ENCODE measurements at places on chromosomes 4 and X.

DNA sequence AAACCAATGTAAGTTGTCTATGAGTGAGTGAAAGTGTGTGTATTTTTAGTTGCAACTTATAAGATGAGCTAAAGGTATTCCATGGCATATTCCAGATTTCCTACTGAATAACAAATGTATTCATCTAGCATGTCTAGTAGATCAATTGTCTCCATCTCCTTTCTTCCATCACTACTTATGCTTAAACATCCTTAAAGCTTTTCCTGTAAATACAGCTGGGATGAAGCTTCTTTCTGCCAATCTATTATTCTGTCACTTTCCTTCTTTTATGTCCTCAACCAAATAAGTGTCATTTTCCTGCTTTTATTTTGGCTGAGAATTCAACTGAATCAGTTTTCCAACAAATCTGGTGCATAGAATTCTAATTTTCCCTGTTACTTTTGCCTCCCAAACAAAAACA, 136.3 kb downstream of the COL25A1 start:
- no peak for DNase-seq

DNA sequence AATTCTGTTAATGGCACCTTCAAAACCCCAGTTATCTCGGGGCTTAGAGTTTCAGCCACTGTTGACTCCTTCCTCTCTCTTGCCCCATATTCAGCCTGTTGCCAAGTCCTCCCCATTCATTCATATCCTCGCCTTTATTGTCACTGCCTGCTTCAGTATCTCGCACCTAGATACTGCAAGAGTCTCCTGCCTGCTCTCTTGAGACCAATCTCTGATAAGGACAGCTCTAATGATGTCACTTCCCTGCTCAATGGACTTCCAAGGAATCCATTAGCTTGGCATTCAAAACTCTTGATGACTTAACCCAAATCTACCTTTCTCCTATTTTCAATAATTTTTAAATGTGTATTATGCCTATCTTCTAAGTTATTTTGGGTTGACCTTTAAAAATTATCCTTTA, 1.1 kb upstream of the UBE2A start:
- no peak for DNase-seq

DNA sequence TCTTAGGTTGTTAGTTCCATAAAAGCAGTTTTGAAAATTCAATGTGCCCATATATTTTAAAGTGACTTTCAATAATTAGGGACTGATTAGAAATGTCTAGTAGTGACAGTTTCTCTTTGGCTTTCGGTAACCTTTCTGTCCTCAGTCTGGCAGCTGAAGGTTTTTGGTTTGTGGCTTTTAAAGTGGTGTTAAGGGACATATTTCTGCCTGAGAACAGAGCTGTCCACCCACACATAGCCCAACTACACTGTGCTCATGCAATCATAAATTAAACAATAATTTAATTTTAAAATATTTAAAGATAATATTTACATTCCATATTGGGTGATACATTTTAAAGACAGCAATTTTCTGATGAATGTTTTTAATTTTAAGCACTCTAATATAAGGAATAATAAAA, 335.0 kb upstream of the TENM3 start:
- DNase-seq = no peak

DNA sequence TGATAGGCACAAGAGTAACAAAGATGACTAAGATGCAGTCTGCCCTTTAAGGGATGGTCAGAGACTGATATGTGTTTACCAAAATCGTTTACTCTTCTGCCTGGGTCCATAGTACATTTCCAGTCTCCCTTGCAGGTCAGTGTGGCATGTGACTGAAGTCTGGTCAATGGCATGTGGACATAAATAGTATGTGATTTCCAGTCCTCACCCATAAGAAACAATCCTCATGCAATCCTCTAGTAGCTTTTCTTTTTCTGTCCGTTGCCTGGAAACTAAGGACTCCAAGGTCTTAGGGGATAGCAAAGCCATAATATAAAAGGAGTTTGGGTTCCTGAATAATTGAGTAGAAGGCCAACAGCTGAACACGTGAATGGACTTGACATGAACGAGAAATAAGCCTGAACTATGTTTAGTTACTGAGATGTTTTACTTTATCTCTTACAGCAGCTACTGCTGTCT, 1.1 kb downstream of the SLC9B2 start:
- DNase-seq = no peak

DNA sequence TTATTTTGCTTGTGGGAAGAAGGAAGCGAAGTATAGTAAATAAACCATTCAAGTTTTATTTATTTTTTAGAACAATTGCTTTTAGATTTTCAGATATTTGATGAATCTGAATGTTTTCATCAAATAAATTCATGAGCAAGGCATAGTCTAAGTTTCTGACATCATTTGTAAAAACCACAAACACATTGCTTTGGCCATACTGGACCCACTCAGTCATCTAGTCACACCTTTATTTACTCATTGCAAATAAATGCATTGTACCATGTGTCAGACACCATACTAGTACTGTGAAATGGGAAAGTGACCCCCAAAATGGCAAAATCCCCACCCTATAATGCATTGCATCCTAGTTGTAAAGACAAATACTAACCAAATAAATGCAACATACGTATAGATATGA, 449.1 kb upstream of the SMIM31 start:
- DNase-seq = no peak

GRCh38 chrX:154378059-154378798, 866 bp upstream of the EMD start:
- DNase-seq = no peak

GRCh38 chr4:9703391-9703790, 78.0 kb upstream of the DRD5 start:
- peak; percentile 83 for DNase-seq

DNA sequence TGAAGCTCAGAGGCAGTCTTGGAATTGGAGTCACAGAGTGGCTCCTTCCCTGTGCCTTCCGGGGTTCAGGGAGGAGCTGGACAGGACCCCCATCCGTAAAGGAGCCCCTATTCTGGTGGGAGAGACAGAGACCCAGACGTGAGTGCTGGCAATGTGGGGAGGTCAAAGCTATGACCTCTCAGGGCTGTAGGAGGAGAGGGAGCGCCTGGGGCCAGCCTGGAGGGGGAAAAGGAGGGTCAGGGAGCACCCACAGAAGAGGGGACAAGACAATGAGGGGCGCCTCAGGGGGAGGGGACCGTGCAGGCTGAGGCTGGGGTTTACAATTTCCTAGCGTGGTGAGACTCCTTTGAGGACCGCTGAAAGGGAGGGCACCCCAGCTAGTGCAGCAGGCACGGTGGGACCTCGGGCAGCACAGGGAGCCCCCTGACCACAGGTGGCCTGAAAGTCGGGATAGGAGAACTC, 97.9 kb upstream of the LRPAP1 start:
- DNase-seq = no peak

DNA sequence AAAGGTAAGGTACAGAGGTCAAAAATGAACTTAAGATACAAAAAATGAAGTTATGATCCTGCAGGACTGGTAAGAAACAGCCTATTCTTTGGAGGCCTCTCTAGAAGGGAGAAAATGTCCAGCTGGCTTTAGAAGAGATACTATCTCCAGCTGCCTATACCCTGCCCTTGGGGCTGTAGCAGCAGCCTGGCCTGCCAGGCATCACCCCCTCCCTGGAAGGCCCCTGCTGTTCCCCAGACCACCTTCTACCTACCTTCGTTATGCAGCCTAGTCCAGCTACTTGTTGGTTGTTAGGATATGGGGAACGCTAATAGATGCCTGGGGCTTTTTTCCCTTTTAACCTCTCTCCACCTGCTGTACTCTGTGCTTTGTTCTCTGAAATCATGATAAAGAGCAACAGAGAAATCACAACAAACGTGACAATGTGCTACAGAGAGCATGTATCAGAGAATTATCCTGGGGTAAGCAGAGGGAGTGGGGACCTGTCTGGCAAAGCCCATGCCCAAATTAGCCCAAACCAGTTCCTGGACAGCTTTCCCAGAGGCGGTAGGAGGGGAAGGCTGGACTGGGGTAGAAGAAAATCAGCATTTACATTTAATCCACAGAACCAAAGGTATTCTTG, 34.5 kb downstream of the FRMD7 start:
- no peak for DNase-seq

- no peak for DNase-seq
Observed at GRCh38 chrX:119442286-119442685, 26.0 kb upstream of the SLC25A5 start.

- no peak for DNase-seq
Observed at GRCh38 chr4:105911426-105911825, 16.2 kb downstream of the NPNT start.

GRCh38 chrX:31355206-31355955, 283.5 kb upstream of the FTHL17 start:
- DNase-seq = no peak

- DNase-seq = no peak
Observed at GRCh38 chr4:83267121-83267829, 17.3 kb downstream of the COQ2 start.

- no peak for DNase-seq
Observed at GRCh38 chr4:153782581-153782980, 6.3 kb downstream of the SFRP2 start.

- DNase-seq = peak; percentile 38
Observed at GRCh38 chr4:76305033-76305687, 1.4 kb upstream of the STBD1 start.

GRCh38 chr4:45346816-45347435, 620.6 kb upstream of the GNPDA2 start:
- DNase-seq = no peak

GRCh38 chrX:42597481-42597880, 180.5 kb downstream of the PPP1R2C start:
- no peak for DNase-seq

Data from bone marrow (tissue), 2 donors.